ENCODE measurements at places on chromosomes 1 and 21. TPM values are rescaled to one million over a fixed set of nuclear protein-coding genes. Genes with fewer than 3 reads are reported as not detected.

GRCh38 chr1:162956922-162957321 is 95.9 kb upstream of the CCDC190 start:
- DNase-seq = no peak

SYT14 gene
- not detected for total RNA-seq

- no peak for DNase-seq
Observed at GRCh38 chr1:59155351-59155750, 141.5 kb upstream of the FGGY start.

DNA sequence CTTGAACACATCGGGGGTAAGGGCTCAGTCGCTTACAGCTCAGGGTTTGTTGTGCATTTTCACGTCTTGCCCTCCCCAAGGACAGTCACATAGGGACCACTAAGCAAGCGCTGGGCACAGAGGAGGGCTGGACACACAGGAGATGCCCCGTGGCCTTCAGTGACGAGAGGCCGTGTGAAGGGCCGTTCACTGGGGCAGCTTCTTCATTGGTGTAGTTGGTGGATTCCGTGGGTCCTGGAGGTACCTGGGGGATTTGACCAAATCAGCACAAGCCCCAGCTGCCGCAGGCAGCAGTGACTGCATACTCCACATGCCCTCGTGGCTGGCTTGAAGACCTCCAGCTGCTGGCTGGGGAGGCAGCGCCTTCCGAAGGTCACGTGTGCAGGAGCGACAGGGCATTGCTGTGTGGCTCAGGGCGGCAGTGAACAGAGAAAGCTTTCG is 100.8 kb upstream of the C1orf174 start:
- no peak for DNase-seq

ESPN gene
- total RNA-seq = 38.5 TPM

Measured in HepG2 (cell line).